Activated T-cell treated with anti-CD3 and anti-CD28 coated beads, Interleukin-2, amount 50 U/mL, for 24 hours (primary cell): ENCODE measurements at places on chromosomes 7 and 10.

DNA sequence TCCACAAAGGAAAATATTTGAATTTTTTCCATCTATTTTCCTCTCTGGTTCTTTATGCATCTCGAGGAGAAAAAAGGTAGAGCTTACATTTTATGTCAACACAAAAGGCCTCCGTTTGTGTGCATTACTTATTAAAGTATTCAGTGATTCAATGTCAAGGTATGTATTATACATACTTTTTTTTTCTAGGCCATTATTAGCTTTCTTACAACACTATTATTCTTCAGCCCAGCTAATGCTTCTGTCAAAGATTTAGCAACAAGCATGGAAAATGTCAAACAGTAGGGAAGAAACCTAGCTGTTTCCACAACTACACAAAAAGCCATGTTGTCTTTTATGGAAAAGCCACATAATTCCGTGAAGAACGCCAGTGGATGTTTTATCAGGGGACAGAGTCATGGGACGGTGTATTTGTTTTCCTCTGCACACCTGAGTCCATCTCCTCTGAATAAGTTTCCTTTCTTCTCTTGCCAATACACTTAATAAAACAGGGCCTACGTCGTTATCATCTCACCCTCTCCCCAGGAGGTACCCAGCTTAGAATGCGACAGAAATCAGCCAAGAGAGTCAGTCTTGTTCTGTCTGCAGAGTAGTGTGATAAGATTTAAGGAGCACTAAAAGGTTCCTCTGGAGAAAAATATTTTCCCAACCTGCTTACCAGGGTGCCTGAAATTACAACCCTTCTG lies 209.7 kb upstream of the AUTS2 start:
- no peak for DNase-seq

DNA sequence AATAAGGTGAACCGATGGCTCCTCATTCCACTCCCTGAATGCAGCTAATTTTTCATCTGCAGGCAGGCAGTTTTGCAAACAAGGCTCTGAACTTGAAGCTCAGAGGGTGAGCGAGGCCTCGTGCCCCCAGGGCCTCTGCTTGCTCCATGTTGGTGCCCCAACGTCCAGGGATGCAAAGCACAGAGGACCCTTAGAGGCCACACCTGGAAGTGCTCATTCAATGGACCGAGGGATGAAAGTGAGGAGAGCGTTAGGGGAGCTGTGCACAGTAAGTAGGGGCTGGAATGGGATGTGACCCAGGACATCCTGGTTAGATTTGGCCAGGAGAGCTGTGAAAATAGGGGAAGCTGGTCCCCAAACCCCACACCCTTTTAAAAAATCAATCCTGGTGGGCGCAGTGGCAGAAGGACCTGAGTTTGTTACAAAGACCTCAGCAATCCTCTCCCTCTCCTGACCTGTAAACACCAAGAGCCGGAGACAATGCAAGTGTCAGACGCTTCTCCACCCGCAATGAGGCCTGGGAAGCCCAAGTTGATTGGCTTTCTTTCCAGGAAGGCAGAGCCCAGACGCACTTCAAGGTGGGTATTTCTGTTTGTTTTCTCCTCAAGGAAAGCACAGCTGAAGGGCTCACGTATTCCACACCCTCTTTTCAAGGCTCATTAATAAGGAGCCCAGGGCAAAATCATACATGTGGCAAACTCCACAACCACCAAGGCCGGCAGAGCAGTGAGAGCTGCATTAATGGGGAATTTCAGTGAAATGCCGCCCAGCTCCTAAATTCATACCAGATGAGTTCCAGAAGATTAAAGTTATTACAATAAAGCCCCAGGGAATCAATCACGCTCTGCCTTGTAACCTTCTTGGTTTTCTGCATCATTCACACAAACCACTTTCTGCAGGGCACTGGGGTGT lies 14.1 kb upstream of the CXCL12 start:
- no peak for DNase-seq

DNA sequence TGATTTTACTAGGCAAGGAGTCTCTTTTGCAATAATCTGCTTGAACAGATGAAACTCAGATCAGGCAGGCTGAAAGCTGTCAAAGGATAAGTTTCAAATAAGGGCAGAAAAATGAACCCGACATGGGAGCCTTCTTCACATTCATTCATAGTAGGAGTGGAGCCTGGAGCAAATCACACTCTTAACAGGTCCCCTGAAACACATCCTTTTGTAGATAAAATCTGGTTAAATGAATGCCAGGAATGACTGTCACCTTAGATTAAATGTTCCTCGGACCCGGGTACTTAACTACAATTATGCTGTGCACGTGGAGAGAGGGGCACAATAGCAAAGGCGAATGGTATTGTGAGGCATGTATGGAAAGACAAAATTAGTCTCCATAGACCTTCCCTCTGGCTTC lies 344.7 kb upstream of the LRGUK start:
- no peak for DNase-seq

GRCh38 chr7:603152-603951 lies 83.7 kb upstream of the PDGFA start:
- peak; percentile 73 for DNase-seq

DNA sequence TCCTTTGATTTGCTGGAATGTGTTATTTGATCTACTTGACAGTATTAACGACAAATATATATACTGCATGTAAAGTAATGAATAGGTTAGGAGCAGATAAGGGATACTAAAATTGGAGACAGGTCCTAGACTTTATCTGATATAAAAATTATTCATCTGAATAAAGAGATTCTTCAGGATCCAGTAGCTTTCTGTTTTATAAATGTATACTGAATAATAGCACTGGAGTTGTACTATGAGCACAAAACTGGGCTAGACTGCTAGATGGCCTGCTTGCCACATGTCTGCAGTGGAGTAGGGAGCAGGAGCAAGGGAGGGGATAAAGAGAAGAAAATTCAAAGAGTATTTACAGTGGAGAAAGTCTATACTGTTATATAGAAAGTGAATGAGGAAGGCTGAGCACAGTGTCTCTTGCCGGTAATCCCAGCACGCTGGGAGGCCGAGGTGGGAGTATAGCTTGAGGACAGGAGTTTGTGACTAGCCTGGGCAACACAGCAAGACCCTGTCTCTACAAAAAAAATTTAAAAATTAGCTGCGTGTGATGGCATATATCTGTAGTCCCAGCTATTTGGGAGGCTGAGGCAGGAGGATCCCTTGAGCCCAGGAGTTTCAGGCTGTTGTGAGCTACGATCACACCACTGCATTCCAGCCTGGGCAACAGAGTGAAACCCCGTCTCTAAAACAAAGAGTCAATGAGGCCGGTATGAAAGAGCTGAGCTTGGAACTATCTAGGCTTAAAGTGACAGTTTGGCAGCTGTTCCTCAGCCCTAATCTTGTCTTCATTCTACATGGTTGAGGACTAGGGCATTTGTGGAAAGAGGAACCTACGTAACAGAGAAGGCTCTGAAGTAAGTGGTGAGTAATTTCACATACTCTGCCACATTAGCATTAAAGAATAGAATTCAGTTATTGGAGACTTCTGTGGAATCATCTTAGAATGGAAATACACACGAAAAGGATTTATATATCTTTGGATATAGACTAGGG lies 41.8 kb downstream of the CD36 start:
- no peak for DNase-seq

- no peak for DNase-seq
These were observed 98.0 kb upstream of the GLCCI1 start for GRCh38 chr7:7870555-7870954.

- DNase-seq, result no peak
These were observed 287.2 kb downstream of the PTPRN2 start for GRCh38 chr7:158300427-158300826.

DNA sequence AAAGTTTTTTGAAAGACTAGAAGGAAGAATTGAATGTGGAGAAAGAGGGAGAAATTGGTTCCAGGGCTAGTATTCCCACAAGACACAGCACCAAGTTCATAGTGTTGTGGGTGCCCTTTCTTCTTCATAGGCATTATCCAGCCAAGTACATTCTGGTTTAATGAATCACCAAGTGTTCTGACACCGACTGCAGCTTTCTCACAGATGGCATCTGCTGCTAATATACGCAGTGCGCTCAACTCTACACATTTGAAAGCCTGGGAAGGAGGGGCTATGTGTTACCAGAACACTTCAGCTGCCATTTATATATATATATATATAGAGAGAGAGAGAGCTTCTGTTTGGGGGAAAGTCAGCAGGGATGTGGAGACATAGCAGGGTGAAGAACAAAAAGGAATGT lies 1168.4 kb downstream of the GATA3 start:
- no peak for DNase-seq

DNA sequence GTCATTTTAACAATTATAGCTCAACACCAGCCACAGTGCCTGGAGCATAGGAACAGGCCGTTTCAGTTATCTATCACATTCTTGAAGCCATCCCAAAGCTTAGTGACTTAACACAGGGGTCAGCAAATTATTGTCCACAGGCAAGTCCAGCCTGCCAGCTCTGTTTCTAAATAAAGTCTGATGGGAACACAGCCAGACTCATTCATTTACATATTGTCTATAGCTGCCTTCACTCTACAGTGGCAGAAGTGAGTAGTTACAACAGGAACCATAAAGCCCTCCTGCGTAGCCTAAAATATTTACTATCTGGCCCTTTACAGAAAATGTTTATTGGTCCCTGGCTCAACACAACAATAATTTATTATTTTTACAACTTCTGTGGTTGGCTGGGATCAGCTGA lies 407.5 kb upstream of the AUTS2 start:
- DNase-seq, result no peak

- no peak for DNase-seq
These were observed 204.0 kb upstream of the GNAI1 start for GRCh38 chr7:79930604-79931003.

DNA sequence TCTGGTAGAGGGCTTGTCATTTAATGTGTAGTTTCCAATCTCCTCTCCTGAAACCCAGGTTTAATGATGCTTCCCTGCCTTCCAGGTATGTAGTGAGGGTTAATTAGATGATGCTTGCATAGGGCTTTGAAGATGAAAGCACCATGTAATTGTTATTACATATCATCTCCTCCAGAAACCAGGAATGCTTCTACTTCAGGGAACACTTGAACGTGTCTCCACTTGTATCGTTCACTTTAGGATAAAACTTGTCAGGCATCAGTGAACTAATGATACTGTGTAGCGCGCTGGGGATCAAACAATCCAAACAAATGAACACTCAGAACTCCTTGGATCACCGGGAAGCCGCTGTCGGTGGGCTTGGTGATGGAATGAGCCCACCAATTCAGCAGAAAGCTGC lies 260.9 kb upstream of the FZD8 start:
- DNase-seq, result no peak

- DNase-seq, result no peak
These were observed 895 bp upstream of the ZNF804B start for GRCh38 chr7:88758381-88759229.

- DNase-seq, result no peak
These were observed 347 bp downstream of the LBX1 start for GRCh38 chr10:101228966-101229265.

DNA sequence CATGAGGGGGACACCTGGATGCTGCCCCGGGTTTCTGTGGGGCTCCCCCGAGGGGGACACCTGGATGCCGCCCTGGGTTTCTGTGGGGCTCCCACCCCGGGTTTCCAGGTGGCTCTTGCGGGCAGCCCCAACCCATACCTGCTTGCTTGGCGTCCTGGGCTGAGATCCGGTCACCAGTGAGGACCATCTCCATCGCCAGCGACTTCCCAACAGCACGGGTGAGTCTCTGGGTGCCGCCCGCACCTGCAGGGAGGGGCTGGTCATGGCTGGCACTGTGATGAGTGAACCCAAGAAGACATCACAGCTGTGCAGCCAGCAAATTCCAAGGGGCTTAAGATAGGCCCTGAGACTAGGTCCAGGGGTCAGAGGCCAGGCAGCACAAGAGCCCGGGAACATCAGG lies 6.4 kb downstream of the ECHS1 start:
- no peak for DNase-seq

DNA sequence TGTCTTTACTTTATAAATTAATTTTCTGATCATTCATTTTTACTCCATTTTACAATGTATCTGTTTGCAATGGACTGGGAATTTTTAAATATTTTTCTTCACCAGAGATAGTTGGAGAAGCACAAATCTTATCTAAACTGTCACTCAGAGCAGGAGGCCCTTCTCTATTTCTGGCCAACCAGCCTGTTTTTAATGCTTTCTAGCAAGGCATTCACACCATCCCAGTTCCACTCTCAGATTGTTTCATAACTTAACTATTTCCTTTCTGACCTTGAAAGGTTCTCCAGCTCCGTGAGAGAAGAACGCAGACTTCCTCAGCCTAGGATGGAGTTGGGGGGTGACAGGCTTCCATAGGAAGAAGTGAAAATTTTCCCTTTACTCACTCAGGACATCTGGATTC lies 155.8 kb downstream of the SKIDA1 start:
- no peak for DNase-seq

GRCh38 chr10:35259769-35260397 lies 76.4 kb upstream of the CCNY start:
- DNase-seq, result no peak

GRCh38 chr10:127216786-127217185 lies 20.4 kb upstream of the INSYN2A start:
- no peak for DNase-seq

DNA sequence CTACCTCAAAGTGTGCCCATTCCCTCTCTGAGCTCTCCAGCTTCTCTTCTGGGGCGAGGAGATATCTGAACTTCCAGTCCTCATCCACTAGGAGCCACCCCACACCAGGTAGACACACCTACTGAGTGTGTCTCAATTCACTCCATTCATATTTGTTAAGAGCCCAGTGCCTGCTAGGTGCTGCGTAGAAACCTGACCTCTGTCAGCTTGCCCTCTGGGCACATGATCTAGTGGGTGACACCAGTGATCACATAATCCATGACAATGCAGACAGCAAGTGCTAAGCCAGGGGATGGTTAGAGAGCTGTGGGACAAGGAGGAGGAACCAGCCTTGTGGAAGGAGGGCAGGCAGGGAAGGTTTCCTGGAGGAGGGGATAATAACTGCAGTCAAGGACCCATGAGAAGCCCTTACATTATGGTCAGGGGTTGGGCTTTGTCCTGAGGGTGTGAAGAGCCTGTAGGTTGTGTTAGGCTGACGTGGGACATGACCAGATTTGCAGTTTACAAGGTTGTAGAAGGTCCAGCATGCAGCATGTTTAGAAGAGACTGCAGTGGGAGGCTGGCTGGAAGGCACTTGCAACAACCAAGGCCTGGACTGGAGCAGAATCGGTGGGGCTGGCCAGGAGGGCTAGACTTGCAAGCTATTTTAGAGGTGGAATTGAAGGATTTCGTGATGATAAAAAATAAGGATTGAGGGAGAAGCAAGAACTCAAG lies 81.8 kb downstream of the COL13A1 start:
- no peak for DNase-seq

GRCh38 chr7:2522780-2523433 lies 3.3 kb downstream of the LFNG start:
- no peak for DNase-seq

DNA sequence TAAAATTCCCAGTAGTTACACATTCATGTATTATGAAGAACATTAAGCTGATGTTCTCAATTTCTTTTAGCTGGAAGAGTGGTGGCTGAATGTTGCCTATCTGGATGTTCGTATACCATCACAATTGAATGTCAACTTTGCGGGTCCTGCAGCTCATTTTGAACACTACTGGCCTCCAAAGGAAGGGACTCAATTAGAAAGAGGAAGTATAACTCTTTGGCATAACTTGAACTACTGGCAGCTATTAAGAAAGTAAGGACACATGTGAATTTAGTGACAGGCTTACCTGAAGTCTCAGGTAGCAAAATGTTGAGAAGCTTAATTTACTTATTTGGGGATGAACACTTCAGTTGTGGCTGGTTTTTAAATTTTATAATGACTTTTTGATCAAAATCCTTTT lies 15.9 kb downstream of the CROT start:
- no peak for DNase-seq

- DNase-seq, result no peak
These were observed 542.3 kb upstream of the NRP1 start for GRCh38 chr10:33876584-33877400.

- no peak for DNase-seq
These were observed 47.0 kb upstream of the MPP7 start for GRCh38 chr10:28349892-28350291.

GRCh38 chr7:157204134-157204533 lies 65.4 kb downstream of the UBE3C start:
- DNase-seq, result no peak
